Hematopoietic multipotent progenitor cell (in vitro differentiated cells): ENCODE measurements at places on chromosomes 3 and 15. TPM values are rescaled to one million over a fixed set of nuclear protein-coding genes. Genes with fewer than 3 reads are reported as not detected.

GRCh38 chr3:64796607-64797399, 109.0 kb upstream of the ADAMTS9 start:
- no peak for DNase-seq

DNA sequence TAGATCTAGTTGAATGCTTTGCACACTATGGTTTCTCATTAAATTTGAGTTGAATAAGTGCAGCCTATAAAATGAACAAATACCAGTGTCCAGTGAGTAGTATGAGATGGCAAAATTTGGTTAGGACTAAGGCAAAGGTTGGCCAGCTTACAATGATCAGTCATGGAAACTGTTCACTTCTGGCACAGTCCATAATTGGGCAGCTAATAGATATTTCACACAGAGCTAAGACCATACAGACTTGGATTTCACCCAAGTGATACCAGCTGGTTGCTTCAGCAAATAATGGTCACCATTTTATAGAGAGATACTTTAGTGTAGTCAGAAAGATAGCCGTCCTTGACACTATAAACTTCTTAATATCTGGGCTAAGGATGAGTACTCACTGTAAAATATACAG, 15.7 kb downstream of the GAP43 start:
- DNase-seq, result no peak

DNA sequence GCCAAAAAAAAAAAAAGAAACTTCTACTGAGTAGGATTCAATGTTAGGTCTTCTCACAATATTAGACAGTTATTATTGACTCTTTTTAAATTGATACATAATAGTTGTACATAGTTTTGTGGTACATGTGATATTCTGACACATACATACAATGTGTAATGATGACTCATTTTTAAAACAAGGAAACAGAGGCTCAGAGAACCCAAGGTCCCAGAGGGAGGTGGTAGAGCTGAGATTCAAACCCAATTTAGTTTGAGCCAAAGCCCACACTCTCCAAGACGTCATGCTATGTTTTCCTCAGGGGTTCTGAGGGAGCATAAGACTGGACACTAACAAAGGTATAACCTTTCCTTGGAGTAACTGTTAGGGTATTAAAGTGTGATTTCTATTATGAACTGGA, 40.6 kb downstream of the MYO5C start:
- DNase-seq, result no peak

GRCh38 chr3:50168388-50168787, 13.3 kb downstream of the SEMA3F start:
- DNase-seq, result no peak

DNA sequence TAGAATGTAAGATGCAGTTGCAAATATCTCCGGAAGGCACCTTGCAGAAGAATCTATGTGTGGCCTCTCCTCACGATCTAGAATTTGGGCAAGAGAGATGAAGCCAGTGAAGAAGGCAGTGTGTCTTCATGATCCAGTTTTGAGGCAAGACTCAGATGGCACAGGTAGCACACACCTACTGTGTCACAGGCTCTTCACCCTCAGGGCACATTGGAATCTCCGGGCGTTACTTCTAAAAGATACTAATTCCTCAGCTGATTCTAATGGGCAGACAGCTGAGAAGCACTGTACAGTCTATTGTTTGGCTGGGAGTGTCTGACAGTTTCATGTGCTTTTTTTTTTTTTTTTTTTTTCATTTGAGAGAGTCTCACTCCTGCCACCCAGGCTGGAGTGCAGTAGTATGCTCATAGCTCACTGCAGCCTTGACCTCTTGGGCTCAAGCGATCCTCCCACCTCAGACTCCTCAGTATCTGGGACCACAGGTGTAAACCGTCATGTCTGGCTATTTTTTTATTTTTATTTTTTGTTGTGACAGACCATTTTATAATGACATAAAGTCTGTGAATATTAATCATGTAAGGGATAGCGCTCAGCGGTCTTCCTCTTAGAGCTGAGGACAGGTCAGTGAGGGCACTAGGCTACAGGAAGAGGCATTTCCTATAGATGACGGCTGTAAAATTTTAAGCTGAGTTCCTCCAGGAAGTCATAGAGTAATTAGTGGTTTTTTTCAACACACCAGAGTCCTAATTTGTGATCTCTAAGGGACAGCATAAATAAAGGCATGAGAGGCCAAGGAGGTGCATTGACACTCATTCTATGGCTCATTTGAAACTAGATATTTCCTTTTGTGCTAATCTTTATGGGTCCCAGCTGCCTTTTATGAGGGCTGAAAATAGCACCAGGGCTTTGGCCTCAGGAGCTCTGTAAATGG, 4.0 kb downstream of the C3orf52 start:
- peak; percentile 21 for DNase-seq

- no peak for DNase-seq
Observed at GRCh38 chr3:25463836-25464418, 35.9 kb downstream of the RARB start.

DNA sequence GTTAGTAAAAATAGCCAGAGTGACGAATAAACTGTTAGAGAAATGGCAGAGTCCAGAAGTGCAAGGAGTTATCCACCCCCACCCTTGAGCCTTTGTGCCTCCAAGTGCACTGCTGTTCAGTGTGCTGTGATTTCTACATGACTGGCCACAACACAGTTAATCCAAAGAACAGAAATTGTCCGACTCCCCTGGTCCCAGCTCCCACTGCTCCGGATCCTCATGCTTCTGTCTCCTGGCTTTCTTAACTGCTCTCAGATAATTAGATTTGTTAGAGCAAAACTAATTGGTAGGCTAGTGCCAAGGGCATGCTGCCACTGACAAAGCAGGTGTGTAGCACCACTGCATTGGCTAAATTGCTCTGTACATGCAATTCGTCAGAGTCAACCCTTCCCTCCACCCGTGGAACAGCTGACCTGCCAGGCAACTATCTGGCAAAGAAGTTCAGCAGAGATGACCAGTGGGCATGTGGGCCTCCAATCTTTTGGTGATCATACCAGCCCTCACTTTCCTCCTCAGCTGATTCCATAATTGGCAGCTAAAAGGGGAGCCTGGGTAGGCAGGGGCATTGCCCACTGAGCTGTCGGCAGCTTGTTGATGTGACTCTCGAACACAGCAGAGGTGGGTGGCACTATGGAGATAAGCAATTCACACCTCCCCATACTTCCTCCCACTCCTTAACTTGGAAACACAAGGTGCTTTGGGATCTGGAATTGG, 18.9 kb upstream of the ACAP2 start:
- no peak for DNase-seq

GRCh38 chr3:82281205-82281604, 519.8 kb upstream of the GBE1 start:
- no peak for DNase-seq

DNA sequence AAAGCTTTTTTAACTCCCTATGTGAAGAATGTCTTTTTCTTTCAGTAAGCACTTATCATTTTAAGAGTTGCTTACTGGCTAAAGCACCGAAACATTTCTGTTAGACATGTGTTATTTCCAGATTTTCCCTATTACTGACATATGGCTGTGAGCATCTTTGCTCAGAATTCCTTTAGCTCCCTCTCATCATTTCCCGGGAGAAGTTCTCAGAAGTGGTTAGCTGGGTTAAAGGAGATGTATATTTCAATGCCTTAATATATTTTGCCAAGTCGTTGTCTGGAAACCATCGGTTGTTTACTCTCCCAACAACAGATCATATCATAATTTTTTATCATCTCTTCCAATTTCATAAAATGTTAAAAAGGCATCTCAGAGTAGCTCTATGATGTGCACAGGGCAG, 396.5 kb downstream of the OCA2 start:
- no peak for DNase-seq

- DNase-seq, result no peak
Observed at GRCh38 chr3:12885583-12885930, 44.2 kb upstream of the RPL32 start.

- DNase-seq, result no peak
Observed at GRCh38 chr3:24533561-24534193, 39.0 kb upstream of the THRB start.

GRCh38 chr3:184741259-184741556, 29.3 kb upstream of the MAGEF1 start:
- DNase-seq, result no peak

Gene CNTN3
- not detected for total RNA-seq

- DNase-seq, result no peak
Observed at GRCh38 chr15:33649217-33649933, 318.9 kb upstream of the CHRM5 start.

- DNase-seq, result no peak
Observed at GRCh38 chr3:186520957-186521842, 23.0 kb downstream of the CRYGS start.

Gene PDCD7
- total RNA-seq, result 14.8 TPM

Gene C3orf20
- under 0.01 TPM for total RNA-seq

Gene SPTSSB
- total RNA-seq, result under 0.01 TPM

DNA sequence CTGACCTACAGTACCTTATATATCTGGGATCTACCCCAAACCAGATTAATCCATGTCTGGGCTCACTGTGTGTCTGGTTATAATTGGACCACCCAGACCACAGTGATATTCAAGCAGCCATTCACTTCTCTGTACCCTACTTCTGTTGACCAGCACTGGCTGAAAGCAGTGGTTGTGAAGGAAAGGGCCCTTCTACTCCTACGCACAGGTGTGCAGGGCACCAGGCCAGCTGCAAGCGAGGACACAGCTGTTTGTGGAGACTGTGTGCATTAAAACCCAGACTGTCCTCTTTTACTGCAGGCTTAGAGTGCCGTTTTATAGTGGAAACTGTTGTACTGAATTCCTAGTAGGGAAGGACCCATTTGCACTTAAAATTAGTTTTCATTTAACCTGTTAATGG, 29.5 kb downstream of the CTDSPL start:
- DNase-seq, result no peak

DNA sequence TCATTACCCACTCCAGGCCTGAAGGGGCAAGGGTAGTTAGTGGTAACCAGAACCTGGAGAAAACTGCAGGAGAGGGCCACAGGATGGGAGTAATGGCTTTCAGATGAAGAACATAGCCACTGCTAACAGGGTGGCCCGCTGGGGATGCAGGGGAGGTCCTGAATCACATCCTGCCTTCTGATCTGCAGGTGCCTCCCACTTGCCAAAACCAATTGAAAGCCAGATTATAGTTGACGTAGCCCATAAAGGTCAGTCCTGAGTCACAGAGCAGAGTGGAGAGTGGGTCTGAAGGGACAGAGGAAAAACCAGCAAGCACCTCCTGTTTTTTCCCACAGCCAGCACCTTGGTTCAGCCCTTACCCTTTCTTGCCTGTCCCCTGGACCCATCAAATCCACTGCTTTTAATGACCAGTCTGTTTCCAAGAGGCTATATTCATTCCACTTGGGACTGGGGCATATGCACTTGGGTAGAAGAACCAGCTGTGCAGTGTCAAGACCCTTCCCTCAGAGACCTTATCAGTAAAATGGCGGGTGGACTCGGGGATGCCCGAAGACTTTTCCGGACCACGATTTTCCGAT, 646 bp upstream of the SLC35G2 start:
- no peak for DNase-seq

Gene FGF7
- total RNA-seq, result under 0.01 TPM

DNA sequence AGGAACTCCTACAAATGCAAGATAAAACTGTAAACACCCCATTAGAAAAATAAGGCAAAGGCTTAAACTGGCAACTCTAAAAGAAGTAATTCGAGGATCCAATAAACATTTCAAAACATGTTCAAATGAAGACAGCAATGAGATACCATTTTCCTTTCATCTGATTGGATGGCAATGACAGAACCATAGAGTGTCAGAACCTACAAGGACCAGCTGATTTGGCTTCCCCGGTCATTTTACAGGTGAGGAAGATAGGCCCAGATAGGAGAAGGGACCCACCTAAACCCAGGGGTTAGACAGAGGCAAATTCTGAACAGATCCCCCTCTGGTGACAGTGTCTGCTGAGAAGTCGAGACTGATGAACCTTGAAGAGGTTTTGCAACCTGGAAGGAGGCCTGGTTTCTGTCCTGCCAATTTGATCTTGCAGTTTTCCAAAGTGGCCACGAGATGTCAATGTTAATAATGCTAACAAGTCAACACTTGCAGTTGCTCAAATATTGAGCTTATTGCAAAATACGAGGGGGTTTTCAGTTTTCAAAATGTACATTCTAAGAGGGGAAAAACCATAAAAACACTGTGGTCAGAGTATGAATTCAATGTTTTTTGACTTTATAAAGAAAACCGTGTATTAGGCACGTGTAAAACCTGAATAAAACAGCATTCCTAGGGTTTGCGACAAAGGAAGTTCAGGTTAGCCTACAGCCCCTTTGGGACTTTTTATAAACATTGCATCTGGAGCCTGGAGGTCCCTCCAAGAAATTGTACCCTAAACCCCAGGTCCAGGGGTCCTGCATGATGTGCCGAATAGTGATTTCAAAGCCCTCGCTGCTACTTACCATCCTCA, 21.5 kb downstream of the CFAP161 start:
- DNase-seq, result peak; percentile 45

- no peak for DNase-seq
Observed at GRCh38 chr3:132407025-132407424, 10.3 kb upstream of the DNAJC13 start.

DNA sequence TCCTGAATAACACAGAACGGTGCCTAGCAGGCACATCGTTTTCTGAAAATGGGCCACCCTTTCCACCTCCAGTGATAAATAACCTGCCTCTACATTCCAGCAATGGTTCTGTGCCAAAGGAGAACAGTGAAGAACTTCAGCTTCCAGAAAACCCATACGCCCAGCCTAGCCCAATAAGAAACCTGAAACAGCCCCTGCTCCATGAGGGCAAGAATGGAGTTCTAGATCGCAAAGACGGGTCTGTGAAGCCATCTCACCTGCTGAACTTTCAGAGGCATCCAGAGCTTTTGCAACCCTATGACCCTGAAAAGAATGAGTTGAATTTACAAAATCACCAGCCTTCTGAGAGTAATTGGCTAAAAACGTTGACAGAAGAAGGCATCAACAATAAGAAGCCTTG, 61.9 kb downstream of the CGNL1 start:
- DNase-seq, result no peak

DNA sequence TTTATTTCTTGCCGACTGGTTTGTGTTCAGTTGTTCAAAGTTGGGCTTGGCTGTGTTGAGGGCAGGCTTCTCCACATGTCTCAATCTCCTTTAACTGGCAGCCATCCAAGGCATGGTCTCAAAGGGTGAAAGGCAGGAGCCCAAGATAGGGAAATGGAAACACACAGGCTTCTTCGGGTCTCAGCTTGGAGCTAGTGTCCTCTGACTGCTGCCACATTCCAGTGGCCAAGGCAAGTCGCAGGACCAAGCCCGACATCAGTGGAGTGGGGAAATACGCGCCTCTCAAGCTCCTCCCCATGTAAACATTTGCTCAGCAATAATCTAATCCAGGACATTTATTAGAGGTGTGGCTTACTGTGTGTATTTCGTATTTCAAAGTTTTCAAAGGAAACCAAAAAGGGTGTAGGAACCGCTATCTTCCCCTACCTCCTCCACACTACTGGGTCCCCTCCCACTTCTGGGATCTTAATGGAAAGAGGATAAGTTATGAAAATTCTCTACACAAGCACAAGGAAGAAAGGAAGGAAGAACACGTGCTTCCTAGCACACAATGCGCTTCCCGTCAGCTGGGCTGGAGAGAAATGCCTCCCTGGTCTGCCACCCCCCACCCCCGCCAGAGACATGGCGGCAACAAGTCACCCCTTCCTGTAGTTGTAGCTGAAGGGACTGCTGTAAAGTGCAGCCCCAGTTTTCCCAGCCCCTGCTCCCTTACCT, 181.7 kb downstream of the FAM43A start:
- no peak for DNase-seq

Gene STXBP5L
- not detected for total RNA-seq
